ENCODE measurements at places on chromosomes 2 and 18.
A peak's percentile ranks its signal among the peaks of the same experiment; 100 is the strongest.

GRCh38 chr2:54988612-54989011, 61.6 kb downstream of the RTN4 start:
- no peak for DNase-seq

DNA sequence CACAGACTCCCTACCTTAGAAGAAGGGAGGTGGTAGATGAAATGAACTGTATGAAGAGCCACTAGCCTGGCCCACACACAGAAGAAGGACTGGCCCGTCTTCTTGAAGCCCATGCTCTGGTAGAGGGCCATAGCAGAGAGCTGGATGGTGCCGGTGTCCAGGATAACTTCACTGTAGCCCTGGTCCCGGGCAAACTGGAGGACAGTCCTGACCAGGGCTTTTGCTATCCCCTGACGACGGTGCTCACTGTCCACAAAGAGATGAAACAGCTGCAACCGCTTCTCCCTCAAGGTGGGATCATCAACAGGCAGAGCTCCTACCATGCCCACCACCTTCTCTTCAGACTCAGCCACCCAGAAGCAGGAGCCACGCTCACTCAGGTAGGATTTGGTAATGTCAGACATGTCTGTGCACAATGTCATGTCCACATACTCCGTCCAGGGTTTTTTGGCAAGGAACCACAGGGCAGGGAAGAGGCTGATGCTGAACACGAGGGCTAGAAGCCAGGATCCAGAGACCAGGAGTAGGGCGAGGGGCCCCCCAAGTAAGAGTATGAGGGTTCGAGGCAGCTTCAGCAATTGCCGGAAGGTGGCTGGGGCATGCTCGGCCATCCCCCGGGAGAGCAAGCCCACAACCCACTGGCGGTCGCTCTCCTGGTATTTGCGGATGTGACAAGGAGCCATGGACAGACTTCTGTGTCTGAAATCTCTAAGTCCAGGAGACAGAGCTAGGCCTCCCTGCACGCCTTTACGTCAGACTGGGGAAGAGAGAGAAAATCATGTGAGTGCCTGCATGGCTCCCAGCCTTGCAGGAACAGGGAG, 1.1 kb downstream of the NAT8 start:
- DNase-seq: no peak

- no peak for DNase-seq
These were observed 60.9 kb upstream of the SIX2 start for GRCh38 chr2:45070113-45070652.

DNA sequence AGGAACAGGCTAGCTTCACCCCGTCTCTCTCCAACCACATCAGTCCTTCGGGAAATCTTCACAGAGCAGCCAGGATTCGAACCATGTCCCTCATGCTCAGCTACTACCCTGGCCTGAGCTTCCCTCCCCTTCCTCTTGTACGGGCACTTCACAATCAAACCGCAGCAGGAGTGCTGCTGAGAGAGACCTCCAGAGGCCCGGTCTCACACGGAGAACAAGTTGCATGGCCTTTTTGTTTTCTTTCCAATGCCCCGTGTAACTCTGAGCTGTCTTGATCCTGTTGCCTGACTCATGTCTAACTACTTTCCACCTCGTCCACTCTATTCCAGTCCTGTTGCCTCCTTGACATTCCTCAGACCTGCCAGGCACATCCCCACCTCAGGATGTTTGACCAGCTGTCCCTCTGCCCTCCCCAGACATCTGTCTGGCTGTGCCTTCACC, 25.4 kb downstream of the FBLN7 start:
- DNase-seq: no peak

- peak; percentile 90 for DNase-seq
These were observed 222.1 kb downstream of the MTX2 start for GRCh38 chr2:176491172-176491904.

DNA sequence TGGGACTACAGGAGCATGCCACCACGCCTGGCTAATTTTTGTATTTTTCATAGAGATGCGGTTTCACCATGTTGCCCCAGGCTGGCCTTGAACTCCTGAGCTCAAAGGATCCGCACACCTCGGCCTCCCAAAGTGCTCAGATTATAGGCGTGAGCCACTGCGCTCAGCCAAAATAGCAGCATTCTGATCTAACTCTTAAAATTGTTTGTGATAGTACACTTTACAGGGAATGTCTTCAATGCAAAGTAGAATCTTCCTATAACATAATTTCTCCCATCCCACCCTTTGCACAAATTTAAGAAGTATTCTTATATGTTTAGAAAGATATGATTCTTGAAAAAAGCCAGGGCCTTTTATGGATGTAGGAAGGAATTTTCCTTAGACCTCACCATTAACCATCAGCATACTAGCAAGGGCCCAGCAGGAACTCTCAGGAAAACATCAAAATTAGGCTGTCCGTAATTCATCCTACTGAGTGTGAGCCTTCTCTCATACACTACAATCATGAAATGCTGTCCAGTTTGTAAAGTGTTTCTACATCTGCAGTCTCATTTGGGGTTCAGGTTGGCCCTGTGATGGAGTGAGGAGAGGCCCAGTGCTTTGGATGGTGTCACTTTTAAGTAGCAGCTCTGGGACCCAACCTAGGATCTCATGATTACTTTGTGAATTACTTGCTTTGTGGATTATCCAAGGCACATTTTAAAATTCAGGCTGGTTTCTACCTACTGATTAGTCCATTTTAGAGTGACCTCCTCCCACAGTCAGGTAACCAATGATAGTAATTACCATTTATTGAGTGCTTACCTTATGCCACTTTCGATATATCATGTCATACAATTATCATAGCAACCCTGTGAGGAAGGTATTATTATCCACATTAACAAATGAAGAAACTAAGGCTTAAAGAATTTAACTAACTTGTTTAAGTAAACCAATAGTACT, 37.5 kb upstream of the DLX1 start:
- DNase-seq: no peak

DNA sequence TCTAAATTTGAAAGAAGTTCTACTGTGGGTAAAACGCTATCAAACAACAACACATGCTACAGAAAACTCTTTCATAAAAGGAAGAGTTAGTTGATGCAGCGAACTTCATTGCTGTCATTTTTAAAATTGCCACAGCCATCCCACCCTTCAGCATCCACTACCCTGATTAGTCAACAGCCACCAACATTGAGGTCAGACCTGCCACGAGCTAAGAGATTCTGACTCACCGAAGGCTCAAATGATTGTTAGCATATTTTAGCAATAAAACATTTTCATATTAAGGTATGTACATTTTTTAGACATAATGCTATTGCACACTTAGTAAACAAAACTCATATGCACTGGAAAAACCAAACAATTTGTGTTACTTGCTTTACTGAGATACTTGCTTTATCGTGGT, 347.1 kb downstream of the CLIP4 start:
- peak; percentile 60 for DNase-seq

- DNase-seq: no peak
These were observed 674.9 kb downstream of the ZEB2 start for GRCh38 chr2:143844986-143845385.

- peak; percentile 59 for DNase-seq
These were observed 38.2 kb upstream of the CYP1B1 start for GRCh38 chr2:38113981-38114708.

DNA sequence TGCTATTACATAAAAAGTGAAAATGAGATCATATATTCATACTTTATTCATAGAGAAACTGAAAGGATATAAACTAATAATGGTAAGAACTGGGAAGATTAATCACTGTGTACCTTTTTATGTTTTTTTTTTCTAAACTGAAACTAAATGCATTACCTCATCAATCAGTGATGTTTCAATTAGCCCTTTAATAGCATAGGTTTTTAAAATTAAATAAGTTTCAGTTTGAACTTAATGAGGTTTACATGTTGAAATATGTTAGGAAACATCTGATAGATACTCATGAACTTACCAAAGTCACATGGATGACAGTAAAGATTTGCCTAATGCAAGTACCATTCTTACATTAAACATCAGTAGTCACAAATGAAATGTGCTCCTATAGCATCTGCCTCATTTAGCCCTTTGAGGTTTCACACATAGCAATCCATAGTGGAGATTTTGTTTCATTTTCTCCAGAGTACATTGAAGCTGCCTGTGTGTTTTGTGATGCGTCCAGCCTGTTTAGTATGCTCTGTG, 8.9 kb downstream of the MAPRE2 start:
- no peak for DNase-seq

DNA sequence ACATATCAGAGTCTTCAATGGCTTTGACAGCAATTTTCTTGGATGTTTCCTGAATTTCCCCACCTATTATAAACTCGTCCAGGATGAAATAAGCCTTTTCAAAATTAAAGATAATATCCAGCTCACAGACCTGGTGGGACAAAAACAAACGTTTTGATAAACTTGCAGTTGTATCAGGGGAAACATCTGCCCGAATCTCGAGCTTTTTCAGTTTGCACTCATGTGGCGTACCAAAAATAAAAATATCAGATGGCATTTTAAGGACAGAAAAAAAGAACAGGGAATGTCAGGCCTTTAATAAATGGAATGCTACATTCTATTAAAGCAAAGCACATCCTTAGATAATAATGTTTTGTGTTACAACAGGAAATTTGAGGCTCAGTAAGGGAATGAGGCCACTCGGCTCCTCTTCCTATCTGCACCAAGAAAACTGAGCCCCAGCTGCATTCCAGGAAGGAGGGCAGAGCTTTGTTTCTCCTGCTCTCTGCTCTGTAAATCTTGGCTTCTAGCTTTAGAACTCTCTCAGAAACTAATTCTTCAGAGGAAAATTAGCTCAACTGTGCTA, 72.1 kb downstream of the AP1S3 start:
- no peak for DNase-seq

DNA sequence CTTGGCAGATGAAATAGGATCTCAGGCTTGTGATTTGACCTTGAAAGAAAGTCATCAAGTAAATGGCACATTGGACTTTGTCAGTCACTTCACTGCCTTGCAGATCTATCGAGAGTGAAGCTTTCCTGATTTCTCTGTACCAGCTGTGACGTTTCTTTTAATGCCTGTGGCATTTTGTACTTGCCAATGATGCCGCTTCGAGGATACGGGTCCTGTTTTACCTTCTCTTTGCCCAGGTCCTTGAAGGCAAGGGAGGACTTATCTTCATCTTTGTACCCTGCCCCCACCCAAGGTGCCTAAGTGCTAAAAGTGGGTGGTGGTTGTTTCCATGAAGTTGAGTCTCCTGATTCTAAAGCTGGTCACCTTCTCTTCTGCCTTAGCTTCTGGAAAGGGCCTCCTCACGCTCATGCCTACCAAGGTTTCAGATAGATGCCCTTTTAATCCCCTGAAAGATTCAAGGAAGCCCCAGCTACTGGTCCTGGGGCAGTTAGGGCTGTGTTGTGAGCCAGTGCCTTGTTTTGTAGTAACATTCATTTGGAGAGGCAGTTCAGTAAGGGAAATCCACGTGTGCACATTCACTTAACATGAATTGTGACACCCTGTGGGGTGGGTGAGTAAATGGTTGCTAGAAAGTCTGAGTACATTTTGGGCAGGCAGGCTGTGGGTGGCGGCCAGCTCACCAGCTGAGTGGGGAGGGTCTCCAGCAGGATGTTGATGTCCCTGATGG, 6.1 kb downstream of the LBH start:
- DNase-seq: no peak

- DNase-seq: no peak
These were observed 89.1 kb downstream of the CAMKMT start for GRCh38 chr2:44450806-44451205.

DNA sequence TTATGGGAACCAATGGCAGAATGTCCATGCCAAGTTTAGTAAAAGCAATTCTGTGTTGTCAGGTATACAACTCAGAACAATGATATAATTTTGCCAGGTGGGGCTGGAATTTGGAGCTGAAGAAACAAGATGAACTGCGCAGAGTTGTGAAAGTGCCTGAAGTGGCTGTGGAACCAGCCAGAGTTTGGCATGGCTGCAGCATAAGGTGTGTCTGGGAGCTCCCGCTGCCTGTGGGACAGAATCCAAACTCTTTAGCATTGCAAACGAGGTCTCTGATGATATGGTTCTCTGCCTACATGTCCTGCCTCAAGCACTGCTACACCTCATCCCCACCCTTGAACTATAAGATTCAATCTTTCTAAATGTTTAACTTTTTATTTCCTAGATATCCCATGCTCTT, 909.7 kb downstream of the EPHA4 start:
- no peak for DNase-seq

DNA sequence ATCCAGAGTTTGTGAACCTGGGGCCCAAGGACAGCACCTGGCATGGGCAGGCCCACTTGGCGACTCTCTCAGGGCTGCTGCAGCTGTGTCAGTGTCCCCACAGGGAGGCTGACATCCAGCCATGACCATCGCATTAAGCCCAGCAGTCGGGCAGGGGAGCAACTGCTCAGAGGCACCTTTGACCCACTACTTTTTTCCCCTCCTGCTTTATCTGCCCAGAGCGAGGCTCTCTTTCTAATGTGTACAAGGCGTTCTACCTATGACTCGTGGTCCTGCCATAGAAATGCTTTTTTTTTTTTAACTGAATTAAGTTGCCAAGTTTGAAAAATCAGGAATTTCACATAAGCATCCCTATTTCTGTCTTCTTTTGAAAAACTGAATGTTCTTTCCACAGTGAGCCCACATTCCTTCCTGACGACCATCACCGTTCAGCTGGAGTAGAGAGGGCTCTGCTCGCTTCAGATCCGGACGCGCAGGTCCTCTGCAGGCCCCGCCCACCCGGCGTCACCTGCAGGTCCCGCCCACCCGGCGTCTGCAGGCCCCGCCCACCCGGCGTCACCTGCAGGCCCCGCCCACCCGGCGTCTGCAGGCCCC, 403 bp upstream of the CLUL1 start:
- no peak for DNase-seq

GRCh38 chr18:68694316-68694715, 20.6 kb downstream of the TMX3 start:
- DNase-seq: no peak

DNA sequence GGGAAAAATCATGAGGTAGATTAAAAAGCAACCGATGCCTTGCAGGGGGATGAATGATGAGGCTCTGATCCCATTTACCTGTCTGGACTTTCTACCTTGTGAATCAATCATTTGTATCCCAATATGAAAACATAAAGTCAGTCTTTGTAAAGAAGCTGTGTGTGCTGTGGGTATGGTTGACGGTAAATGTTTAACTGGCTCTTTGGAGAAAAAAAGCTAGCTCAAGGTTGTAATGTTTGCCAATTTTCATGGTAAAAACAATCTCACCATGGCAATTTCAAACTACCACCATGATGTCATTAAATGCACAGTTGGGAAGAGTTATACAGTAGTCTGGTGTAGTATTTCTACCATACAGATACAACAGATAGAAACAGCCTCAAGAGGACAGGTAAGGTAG, 14.6 kb downstream of the TTR start:
- no peak for DNase-seq

- DNase-seq: no peak
These were observed 131.7 kb downstream of the LYPD6B start for GRCh38 chr2:149170156-149170555.

DNA sequence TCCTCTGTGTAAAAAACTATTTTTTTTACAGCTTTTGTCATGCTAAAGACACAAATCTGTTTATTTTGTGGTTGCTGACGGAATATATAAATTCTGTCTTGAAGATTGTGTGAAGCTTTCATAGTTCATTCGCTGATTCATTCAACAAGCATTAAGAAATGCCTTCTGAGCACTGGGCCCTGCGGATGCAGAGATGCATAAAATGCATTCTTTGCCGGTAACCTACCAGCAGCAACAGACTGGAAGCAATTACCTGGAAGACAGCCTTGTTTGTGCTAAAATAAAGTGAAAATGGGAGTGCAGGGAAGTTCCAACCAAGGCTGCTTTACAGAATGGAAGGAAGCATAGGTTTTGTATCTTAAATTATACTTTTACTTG, 119.7 kb downstream of the PMAIP1 start:
- DNase-seq: peak; percentile 84

Measured in brain microvascular endothelial cell (primary cell).